Hematopoietic multipotent progenitor cell treated with erythropoietin and hydrocortisone succinate and interleukin-3 and kit ligand, for 6 days (in vitro differentiated cells): ENCODE measurements at places on chromosomes 16 and 17.
A peak's percentile ranks its signal among the peaks of the same experiment; 100 is the strongest.

DNA sequence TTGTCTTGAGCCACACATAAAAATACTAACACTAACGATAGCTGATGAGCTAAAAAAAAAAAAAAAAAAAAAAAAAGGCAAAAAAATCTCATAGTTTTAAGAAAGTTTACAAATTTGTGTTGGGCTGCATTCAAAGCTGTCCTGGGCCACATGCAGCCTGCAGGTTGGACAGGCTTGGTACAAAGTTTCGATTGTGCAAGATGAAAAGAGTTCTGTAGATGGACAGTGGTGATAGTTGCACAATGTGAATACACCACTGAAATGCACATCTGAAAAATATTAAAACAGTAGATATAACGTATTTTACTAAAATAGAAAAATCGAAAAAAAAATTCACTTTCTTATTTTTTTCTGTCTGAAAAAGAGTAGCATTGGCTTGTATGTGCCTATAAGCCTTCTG, 42.9 kb downstream of the AMFR start:
- peak; percentile 15 for DNase-seq

- DNase-seq, result no peak
These were observed 684 bp upstream of the CWC25 start for GRCh38 chr17:38825762-38826247.

DNA sequence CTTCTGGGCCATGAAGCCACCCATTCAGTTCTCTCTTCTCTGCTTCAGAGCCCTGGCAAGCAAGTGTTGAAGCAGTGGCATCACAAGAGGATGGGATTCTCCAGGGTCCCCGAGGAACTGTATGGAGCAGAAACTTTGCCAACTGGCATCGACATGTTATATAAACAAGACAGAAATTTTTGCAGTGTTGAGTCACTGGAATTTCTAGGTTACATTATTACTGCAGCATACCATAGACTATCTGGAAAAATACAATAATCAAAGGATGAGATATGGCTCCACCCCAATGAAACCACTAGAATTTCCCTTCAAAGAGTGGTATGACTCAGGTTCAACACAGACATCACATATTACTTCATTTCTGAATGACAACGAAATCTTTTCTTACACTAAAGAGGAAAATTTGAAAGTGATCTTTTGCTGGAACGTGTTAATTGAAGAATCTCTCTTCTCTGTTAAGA, 343.0 kb upstream of the DYNLRB2 start:
- no peak for DNase-seq

- no peak for DNase-seq
These were observed 19.9 kb upstream of the SLFN13 start for GRCh38 chr17:35468475-35468874.

DNA sequence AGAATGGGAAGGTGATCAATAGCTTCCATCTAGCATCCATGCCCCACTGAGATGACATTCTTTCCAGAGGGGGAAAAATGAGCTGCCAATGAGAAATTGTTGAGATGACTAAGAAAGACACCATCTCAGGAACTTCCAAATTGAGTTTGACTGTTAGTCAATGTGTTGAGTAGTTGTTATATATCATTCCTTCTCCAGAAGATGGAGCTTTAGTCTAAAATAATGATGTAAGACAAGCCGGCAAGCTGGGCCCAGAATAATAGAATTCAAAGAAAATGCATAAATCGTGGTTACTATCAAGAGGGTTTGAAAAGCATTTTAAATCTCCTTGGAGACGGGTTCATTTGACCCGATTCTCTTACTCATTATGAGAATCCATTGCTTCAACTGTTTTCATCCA, 71.0 kb upstream of the ATF7IP2 start:
- DNase-seq, result peak; percentile 75

GRCh38 chr16:67846063-67846319, 742 bp upstream of the NUTF2 start:
- DNase-seq, result peak; percentile 16

DNA sequence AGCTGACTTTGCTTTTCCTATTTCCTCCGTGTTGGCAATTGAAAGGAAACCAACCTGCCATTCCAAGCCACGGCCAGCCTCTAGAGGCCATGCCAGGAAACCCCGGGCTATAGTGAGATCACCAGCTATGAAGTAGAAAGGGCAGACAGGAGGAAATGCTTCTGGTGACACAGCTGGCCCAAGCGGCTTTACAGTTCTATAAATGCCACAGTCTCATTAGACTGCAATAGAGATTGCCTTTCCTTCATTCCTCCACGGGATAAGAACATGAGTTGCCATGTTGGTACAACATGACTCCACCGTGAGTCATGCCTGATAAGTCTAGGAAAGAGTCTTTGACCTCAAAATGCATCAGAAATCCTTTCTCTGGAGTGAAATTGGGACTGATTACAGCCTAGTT, 384.9 kb downstream of the GRIN2A start:
- DNase-seq, result no peak

GRCh38 chr16:7651803-7652570, 319.3 kb downstream of the RBFOX1 start:
- no peak for DNase-seq

DNA sequence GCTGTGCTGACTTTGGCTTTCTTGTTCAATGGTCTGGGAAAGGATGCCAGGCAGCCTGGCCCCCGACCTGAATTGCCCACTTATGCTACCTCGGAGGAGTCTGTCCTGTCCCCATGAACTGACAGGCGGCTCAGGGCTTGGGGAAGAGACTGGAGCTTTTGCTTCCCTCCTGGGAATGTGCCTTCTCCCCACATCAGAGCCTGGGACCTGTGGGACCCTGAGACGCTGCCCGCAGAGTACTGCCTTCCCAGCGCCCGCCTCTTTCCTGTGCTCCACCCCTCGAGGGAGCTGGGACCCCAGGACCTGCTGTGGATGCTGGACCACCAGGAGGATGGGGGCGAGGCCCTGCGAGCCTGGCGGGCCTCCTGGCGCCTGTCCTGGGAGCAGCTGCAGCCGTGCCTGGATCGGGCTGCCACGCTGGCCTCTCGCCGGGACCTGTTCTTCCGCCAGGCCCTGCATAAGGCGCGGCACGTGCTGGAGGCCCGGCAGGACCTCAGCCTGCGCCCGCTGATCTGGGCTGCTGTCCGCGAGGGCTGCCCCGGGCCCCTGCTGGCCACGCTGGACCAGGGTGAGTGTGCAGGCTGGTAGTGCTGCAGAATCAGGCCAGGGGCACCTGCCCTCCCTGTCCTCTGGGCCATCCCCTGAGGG, 18.5 kb downstream of the FCSK start:
- no peak for DNase-seq

DNA sequence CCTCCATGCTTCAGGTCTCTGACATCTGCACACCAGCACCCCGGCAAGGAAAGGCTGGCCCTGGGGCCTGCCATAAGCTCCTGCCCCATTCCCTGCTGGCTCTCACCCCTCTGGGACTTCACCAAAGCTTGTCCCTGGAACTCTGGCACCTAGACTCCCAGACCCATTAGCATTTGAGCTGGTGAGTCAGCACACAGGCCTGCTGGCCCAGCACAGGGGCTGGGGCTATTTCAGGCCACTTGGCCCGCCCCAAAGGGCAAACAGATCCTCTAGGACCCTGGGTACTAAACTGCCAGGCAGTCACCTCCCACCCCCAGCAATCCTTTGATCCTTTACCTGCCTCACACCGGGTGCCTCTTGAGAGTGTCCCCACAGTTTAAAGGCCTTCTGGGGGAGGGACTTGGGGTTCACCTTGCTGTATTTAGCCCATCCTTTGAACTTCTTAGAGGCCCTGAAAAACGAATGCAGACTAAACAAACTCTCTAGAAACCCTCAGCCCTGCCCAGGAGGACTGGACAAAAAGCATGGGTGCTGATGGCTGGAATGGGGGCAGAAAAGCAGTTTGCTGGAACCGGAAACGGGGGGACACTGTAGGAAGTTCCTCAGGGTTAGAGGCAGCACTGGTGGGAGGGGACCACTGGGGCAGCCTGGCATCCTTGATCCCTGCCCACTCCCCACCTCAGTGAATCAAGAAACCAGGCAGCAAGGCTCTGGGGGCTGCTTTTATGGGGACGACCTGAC, 3.2 kb upstream of the SAMD14 start:
- DNase-seq, result no peak

DNA sequence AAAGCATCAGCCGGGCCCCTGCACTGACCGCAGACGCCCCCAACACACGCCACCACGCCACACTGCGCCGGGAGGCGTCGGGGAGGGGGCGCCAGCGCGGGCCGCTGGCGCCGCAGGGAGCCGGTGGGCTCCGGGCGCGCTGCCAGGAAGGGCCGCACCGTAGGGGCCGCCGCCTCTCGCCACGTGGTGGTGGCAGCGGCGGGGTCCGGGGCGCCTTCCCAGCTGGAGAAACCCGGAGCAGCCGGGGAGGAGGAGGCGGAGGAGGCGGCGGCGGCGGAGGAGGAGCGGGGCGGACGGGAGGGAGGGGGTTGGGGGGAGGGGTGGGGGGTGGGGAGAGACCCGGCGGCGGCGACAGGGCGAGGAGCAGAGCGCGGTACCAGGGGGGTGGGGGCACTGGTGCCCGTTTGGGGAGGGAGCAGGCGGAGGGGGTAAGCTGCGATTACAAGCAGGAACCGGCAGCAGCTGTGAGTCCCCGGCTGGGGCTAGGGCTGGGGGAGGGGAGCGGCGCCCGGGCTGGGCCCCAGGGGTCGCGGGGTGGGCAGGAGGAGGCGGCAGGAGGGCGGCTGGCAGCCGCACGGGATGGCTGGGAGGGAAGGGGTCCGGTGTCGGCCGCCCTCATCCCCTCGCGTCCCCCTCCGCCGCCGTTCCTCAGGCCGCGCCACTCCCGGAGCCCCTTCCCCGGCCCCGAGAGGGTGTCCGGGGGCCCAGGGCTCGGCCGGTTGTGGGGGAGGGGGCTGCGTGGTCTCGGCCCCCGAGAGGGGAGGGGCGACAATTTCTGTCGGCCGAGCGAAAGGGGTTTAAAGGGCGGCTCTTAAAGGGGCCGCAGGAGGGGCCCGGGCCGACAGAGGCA, at the start of gene TBKBP1:
Gene TBKBP1, plus strand, starts transcription at position 431 of the 850 bp plus-strand sequence. CDS start 1,952 bp downstream, outside the sequence.
- peak; percentile 52 for DNase-seq

DNA sequence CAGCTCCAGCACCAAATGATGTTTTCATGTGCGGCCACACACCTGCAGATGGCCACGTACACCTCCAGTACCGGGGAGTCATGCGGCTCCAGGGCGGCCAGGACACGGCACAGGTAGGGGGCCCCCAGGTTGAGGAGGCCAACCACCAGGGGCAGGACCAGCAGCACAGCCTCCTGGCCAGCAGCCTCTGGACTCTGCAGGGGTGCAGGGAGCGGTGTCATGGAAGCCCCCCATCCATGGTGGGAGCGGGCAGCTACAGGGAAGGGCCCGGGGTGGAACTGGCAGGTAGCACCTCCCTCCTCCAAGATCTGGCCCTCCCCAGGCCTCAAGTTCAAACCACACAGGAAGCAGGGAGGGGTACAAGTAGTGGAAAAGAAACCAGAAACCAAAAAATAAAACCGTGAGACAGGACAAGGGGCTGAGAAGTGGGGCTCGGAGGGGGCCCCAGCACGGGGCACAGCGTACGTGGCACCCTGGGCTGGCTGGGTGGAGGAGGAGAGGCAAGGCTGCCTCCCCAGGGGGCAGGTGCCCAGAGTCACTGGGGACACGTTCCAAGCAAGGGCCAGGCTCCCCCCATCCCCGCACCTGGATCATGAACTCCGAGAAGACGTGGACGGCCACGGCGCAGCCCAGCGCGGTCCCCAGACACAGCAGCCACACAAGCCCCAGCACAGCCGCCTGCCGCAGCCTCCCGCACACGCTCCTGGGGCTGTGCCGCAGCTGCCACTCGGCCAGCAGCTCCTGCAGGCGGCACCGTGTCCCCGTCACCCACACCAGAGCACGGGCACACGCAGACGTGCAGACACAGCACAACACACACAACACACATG, 7.4 kb downstream of the TMC6 start:
- DNase-seq, result no peak

- DNase-seq, result no peak
These were observed 125.9 kb downstream of the MAP2K6 start for GRCh38 chr17:69540356-69540755.

DNA sequence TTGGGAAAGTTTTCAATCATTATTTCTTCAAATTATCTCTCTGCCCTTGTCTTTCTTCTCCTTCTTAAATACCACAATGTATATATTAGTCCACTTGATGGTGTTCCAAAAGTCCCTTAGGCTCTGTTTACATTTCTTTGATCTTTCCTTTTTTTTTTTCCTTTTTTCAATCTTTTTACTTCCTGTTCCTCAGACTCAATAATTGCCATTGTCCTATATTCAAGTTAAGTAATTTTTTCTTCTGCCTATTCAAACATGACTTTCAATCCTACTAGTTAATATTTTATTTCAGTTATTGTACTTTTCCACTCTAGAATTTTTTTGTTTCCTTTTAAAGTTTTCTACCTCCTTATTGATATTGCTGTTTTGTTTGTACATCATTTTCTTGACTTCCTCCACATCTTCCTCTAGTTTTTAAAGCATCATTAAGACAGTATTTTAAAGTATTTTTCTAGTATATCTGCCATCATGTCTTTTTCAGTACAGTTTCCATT, 15.8 kb upstream of the UQCRC2 start:
- DNase-seq, result no peak

DNA sequence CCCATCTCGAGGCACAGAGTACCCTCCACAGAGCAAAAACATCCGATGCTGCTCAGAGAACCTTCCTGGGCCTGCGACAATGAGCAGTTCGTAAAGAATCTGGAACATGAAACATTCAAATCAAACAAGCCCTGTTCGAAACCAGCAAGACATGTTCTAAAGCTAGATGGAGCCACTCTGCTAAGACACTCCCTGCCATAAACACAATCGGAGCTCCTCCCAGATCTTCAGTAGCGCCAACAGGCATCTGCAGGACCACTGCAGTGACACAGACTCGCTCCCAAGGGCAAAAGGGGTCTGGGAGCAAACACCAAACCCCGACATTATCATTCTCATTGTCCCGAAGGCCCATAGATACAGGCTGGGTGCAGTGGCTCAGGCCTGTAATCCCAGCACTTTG, 108.7 kb downstream of the ZFHX3 start:
- DNase-seq, result no peak

GRCh38 chr16:84513123-84513522, 8.7 kb upstream of the MEAK7 start:
- no peak for DNase-seq

- peak; percentile 55 for DNase-seq
These were observed 50.3 kb downstream of the KPNA2 start for GRCh38 chr17:68085771-68086381.

- DNase-seq, result peak; percentile 90
These were observed 34.7 kb downstream of the MYO18A start for GRCh38 chr17:29145289-29146073.

DNA sequence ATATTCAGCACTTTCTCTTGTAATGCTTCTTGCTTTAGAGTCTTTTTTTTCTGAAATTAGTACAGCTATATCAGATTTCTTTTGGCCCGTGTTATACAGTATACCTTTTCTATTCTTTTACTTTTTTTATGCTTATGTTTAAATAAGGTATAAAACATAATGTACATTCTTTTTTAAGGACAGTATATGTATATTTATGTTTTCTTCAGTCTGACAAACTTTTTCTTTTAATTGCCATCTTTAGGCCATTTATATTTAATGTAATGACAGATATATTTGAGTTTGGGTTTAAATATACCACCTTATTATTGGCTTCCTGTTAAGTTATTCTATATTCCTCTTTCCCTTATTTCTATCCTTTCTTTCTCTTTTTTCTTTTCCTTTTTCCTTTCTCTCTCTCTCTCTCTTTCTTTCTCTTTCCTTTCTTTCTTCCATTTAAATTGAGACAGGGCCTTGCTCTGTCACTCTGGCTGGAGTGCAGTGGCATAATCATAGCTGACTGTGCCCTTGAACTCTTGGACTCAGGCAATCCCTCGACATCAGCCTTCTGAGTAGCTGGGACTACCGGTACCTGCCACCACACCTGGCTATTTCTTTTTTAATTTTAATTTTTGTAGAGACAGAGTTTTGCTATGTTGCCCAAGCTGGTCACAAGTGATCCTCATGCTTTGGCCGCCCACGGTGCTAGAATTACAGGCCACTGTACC, 61.7 kb downstream of the WWOX start:
- no peak for DNase-seq

- DNase-seq, result no peak
These were observed 8.5 kb upstream of the SOCS3 start for GRCh38 chr17:78368348-78368747.
